ENCODE measurements at places on chromosomes 1 and 21.

- peak; percentile 64 for DNase-seq
These were observed 31.0 kb upstream of the IL19 start for GRCh38 chr1:206739411-206740076.

- DNase-seq: no peak
These were observed 9.3 kb upstream of the MARCKSL1 start for GRCh38 chr1:32345289-32345827.

DNA sequence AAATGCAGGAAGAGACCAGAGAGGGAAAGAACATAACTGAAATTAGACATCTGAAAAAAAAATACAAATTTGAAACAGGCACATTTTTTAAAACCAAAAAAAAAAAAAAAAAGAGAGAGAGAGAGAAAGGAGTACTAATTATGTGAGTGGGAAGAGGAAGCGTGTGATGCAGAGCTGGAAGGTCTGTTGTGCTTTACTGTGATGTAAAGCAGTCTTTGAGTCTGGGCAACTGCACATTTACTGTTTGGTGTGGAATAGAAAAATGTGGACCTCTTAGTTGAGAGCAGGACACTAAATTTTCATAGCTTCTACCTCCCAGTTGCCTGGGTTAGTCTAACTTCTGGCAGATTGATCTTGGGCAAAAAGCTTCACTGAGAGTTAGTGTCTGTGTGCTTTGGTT, 16.5 kb downstream of the LHX9 start:
- DNase-seq: no peak

DNA sequence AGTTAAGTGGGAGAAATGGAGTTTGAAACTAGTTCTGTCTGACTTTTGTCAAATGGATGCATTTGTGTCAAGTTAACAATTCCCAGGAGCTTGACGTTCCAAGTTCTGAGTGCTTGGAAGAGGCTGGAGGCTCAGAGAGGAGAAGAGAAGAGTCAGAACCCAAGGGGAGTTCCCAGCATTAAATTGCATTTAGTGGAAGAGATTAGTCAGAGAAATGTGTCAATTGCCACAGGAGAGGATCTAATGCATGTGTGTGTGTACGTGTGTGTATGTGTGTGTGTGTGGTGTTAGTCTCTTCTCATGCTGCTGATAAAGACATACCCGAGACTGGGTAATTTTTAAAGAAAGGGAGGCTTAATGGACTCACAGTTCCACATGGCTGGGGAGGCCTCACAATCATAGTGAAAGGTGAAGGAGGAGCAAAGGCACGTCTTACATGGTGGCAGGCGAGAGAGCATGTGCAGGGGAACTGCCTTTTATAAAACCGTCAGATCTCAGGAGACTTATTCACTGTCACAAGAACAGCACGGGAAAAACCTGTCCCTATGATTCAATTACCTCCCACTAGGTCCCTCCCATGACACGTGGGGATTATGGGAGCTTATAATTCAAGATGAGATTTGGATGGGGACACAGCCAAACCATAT, 101.5 kb upstream of the TMEM51 start:
- DNase-seq: no peak

DNA sequence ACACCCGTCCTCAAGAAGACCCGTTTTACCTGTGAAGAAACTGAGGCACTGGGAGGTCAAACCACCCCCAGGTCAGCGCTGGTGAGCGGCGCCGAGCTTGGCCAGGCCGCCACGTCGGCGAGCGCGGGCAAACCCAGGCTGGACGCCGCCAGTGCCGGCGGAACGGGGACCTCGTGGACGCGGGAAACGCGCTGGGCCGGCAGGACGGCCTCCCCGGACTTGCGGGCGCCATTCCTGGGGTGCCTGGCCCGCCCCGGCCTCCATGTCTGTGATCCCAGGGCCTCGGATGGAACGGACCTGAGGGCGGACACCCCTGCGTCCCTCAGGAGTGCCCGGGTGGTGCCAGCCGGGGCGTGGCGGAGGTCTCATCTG, 764 bp upstream of the SUMO3 start:
- DNase-seq: no peak

GRCh38 chr1:81660286-81660685, 140.4 kb upstream of the ADGRL2 start:
- DNase-seq: no peak

DNA sequence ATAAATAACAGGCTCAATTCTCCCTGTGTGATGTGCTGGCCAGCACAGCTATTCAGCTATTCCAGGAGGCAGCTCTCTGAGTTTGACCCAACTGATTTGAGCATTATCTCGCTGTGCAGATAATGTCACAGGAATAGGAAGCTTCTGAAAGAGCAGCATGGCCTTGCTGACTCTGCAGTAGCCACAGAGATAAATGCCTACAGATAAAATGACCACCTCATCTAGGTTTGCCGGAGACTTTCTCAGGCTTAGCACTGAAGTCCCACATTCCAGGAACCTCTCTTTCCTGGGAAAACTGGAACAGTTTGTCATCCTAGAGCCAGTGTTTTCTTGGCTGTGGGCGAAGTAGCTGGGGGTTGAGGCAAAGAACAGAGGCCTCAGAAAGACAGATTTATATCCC, 98.9 kb downstream of the MRPL39 start:
- DNase-seq: no peak

DNA sequence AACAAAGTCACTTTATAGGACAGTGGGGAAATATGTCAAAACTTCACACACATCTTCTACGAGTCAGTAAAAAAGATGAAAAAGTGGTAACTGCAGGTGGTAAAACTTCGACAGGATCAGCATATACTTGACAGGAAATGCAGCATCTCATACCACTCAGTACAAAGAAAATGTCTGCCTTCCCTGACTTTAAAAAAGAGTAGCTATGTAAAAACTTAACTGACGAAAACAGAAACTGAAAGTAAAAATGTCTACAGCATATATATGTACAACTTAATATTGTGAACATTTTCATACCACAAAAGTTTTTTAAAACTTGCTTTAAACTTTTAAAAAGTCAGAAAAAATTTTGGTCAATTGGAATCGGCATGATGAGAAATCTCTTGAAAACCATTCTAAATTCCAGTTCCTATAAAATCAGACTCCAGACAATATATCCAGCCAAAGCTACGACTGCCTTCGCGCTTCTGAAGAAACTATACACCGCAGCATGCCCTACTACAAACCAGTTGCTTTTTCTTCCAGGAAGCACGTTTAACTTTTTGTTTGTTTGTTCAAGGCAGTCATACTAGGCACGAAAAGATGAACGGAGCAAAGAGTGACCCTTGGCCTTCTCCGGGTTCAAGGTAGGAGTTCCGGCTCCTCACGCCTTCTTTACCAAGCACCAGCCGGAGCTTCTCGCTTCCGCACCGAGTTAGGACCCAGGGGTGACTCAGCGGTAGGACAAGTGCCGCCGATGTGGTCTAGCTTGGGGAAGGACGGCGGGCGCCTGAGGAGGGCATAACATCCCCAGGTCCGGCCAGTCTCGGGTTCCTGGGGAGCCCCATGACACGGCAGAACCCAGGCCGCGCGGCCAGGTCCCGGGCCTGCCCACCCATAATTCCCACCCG, 612 bp downstream of the PSMA5 start:
- DNase-seq: peak; percentile 94

DNA sequence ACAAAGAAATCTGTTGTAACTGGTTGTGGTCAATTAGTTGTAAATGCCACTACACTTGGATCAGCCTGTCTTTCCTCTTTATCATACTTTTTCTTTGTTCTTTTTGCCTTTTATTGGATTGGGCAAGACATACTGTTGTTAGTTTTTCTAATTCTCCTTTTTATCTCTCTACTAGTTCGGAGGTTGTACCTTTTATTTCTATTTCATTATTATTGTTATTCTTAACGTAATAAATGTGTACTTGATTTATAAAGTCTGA, 59.2 kb downstream of the IVNS1ABP start:
- no peak for DNase-seq

DNA sequence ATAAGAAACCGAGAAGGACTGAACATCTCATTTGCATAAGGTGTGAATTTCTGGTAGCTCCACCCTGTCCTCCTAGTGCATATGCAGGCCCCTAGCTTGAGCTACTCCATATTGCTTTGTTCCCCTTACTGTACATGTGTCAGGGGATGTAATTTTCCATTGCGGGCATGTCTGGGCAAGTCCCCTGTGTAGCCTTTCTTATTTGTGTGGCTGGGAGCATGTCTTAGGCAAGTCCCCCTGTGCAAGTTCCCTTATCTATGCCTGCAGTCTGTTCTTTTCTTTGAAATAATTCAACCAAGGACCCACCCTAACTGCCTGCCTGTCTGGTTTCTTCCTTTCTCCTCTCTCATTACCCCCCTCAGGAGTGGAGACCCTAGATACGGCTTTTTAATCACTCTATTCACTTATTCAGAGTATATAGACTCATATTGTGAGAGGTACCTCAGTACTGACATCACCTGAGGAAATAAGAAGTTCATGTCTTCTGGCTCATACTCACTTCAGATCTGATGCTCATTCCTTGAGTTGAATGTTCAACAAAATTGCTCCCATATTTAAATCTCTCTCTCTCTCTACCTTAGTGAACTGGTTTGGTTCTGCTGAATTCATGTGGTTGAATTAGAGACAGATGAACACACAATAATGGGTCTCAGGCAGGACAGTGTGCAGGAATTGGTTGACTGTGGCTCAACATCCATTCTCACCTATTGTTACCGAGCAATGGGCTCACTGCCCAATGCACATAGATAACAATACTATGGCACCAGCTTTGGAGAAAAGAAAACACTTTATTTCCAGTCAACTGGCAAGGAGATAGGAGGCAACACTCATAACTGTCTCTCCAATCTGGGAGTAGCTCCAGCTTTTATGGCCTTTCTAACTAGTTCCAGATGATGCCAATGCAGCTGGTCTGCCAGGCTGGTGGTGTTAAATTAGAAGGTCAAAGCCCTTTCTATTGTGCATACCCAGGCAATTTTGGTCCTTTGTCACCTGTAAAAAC, 27.9 kb upstream of the NPL start:
- DNase-seq: no peak

- DNase-seq: no peak
These were observed 9.0 kb upstream of the KCNE2 start for GRCh38 chr21:34354836-34355235.

GRCh38 chr1:60133848-60134247, 60.3 kb upstream of the C1orf87 start:
- DNase-seq: no peak

- peak; percentile 94 for DNase-seq
These were observed 5.2 kb upstream of the LRRC8D start for GRCh38 chr1:89815611-89816010.

DNA sequence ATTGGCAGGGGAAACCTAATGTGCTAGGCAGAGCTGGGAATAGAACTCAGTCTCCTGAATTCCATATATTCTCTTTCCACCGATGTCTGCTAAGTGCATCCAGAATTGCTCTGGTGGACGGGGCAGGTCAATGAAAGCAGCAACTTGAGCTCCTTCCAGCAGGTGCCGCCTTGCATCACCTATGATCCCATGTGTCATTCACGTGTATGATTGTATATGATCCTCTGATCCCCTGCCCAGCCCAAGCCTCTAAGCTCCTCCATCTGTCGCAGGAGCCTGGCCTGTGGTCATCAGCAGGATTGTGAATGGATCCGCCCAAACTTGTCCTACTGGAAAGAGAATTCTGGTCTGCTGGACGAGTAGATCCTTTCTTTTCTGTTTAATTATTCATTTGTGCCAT, 13.1 kb downstream of the ACTA1 start:
- DNase-seq: no peak

DNA sequence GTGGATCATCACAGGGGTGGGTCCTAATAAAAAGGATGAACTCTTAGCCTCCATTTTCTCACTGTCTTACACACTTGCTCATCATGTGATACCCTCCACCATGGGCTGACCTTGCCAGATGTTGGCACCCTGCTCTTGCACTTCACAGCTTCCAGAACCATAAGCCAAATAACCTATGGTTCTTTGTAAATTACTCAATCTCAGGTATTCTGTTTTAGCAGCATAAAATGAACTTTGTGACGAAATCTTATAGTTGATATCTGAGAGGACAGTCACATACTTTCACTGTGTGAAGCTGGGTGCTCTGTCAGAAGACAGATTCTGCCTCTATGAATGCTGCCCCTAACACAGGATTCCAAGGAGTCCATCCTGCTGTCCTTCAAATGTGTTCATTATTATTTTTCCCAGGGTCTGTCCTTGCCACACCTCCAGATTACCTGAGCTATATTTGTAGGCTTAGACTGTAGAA, 13.8 kb downstream of the DUSP10 start:
- DNase-seq: no peak

- DNase-seq: peak; percentile 73
These were observed 60.4 kb upstream of the C1orf53 start for GRCh38 chr1:197841883-197842553.

GRCh38 chr21:46124926-46125845, 27.3 kb downstream of the COL6A2 start:
- no peak for DNase-seq

DNA sequence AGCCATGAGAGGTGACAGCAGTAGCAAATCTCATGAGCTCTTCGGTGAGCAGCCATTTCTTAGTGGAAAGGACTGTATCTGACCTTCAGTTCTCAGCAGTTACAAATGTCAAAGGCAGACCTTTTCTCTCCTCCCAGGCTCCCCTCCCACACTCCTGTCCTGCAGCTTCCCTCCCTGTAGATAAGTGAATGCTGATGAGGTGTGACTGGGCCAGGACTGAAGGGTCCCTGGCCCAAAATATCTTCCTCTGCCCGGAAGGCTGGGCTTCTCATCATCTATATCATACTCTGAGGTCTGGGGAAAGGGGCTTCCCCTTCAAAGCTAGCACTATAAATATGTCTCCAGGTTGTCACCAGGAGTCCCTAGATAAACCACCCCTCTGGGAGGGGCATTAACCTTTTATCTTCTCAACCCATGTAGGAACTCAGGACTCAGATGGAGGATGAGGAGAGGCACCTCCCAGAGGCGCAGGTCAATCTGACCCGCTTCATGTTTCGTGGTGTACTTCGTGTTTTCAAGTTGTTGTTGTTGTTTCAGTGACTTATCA, 3.6 kb upstream of the ADAMTSL4 start:
- no peak for DNase-seq

DNA sequence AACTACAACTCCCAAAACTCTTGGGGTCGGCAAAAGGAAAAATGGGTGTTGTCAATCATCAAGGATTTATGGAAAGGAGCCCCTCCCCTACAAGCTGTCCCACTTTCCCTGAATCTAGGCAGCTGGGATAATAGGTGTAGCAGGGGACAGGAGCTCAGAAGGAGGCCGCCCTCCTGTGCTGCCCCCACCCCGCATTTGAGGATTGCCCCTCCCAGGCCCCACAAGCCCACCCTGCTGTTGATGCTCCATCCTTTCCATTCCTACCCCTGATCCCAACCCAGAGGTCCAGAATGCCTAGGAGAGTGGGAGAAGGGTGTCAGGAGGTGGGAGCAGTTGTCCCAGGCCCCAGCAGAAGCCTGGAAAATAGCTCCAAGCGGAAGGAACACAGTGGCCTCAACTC, 1.9 kb upstream of the MRPL24 start:
- no peak for DNase-seq

DNA sequence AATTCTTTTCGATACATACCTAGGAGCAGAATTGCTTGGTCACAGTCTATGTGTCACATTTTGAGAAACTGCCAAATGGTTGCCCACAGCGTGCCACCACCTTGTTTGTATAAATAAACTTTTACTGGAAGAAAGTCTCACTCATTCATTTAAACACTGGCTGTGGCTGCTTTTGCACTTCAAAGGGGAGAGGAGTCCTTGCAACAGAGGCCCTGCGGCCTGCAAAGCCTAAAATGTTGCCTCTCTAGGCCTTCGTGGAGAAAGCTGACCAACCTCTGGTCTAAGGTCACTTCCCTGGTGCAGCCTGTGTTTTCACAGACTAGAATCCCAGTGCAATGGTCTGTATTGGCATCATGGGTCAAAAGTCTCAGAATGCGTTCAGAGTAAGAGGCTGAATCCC, 8.3 kb downstream of the RIPK4 start:
- DNase-seq: no peak
